Activated CD4-positive, alpha-beta T cell treated with anti-CD3 and anti-CD28 coated beads, Interleukin-2, amount 10 ng/mL, durations not matched to agents 24 days and 14 days (primary cell): ENCODE measurements at places on chromosomes 7 and 10. TPM values are rescaled to one million over a fixed set of nuclear protein-coding genes. Genes with fewer than 3 reads are reported as not detected.

The ANKRD2 gene
- not detected in 2 replicates for total RNA-seq

DNA sequence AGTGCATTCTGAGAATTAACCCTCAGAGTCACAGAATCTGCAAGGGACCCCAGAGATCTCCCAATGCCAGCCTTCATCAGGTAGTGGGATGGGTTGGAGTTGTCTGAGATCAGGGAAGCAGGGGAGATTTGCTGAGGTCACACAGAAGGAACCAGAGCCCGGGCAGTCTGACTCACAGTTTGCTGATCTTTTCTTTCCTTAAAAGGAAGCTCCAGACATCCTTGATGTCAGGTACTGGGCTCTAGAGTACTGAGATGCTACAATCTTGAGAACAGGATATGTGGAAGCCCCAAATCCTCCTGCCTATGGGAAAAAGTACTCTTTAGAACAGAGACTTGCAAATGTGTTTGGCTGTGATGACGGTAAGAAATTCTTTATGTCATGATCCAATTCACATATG is 706 bp downstream of the TBATA start:
- H3K36me3 ChIP-seq, result no peaks in the 10 kb centered on the region
- H3K4me3 ChIP-seq, result no peak overlapping the region
- H3K27ac ChIP-seq, result no peak overlapping the region
- peaks cover 16% of the 10 kb centered on the region for H3K27me3 ChIP-seq

DNA sequence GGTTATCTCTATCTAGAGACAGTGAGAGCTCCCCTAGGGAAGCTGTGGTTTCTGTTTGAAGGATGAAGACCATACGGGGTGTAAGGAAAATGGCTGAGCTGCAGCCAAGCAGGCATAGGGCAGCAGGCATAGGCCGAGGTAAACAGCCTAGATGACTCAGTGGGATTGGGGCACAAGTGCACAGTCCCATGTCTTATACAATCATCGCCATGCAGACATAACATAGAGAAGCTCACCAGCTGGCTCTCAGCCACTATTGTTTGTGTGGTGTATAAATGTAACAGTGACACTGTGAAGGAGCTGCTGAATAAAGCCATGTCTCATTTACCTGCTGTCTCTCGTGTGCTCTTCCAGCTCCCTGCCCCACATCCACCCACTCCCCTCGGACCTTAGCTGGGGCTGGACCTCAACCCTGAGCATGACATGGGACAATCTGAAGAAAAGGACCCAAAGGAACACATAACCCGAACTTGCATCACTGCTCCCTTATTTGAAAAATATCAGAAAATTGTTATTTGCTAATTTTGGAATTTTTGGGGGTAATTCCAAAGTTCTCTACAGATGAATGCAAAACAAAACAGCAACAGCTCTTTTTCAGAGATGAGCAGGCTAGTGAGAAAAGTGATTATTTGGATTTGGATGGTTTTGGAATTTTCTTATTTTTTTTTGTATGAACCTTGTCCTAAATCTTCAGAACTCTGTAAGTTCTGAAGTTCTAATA is 582.7 kb downstream of the REEP3 start:
- H3K4me3 ChIP-seq, result no peak overlapping the region
- no peak overlapping the region for H3K27ac ChIP-seq
- no peaks in the 10 kb centered on the region for H3K36me3 ChIP-seq
- DNase-seq, result no peak

DNA sequence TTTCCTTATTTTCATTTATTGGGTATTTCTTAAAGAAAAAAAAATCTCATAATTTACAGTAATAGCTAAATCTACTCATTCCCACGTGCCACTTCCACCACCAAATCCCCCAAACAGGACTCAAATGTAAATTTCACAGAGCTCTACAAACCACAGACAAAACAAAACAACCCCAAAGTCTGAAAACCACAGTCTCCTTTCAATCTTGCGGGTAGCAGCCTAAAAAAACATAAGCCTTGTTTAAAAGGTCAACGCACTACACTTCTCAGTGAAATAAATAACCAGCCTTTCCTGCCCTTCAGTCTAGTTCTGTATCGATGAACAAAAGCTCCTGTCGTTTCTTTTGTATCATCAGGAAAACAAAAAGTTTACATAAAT is 121.8 kb upstream of the AFAP1L2 start:
- peak; percentile 85 for DNase-seq
- H3K27ac ChIP-seq, result peak overlapping the region; percentile 97
- no peaks in the 10 kb centered on the region for H3K27me3 ChIP-seq
- peaks cover 59% of the 10 kb centered on the region for H3K4me1 ChIP-seq
- H3K36me3 ChIP-seq, result peaks cover 7% of the 10 kb centered on the region

- no peak overlapping the region for H3K27ac ChIP-seq
- H3K4me3 ChIP-seq, result no peak overlapping the region
- H3K4me1 ChIP-seq, result peaks cover 12% of the 10 kb centered on the region
- DNase-seq, result no peak
These were observed 58.6 kb upstream of the ARID5B start for GRCh38 chr10:61842755-61843497.

The SAMD9 gene
- 8.6 and 9.4 TPM in 2 replicates for total RNA-seq

DNA sequence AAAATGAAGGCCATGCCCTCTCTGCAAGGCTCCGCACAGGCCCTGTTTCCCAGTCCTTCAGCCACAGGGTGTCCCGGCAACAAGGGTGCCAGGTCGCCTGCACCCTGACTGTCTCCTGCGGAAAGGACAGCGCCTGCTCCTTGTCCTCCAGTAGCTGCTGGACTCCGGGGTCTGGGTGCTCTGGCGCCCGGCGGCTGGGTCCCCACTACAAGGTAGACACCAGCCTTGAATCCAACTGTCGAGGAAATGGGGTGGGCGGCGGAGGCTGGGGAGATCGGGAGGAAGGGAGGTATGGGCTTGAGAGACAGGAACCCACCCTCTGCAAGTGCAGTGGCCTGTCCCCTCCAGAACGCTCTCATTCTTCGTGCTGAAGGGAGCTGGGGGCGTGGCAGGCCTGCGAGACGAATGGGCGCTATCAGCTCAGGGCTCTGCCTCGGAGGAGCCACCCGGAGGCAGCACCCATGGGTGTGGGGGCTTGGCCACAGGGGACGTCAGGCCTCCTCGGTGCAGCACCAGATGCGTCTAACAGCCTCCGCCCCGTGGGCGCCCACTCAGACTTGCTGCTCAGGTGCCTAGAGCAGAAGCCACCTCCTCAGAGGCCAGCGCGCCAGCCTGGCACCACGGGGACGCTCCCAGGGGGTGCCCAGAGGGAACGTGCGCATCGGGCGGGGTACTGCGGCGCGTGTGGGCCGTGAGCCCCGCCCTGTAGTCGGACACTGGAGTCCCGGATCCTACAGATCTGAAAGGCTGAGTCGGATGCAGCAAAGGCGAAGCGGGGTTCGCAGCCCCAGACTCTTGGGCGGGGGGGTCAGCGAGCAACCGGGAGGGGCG is 15.6 kb downstream of the ADAM8 start:
- peaks cover 61% of the 10 kb centered on the region for H3K4me1 ChIP-seq
- peaks cover 3% of the 10 kb centered on the region for H3K27me3 ChIP-seq
- H3K27ac ChIP-seq, result peak overlapping the region; percentile 94
- H3K4me3 ChIP-seq, result peak overlapping the region; percentile 85

The TMEM236 gene
- total RNA-seq, result 0.02 and 0.05 TPM in 2 replicates

The HABP2 gene
- total RNA-seq, result not detected in 2 replicates

GRCh38 chr7:47743965-47744591 is 162.2 kb upstream of the TNS3 start:
- no peaks in the 10 kb centered on the region for H3K36me3 ChIP-seq
- no peaks in the 10 kb centered on the region for H3K27me3 ChIP-seq
- no peak overlapping the region for H3K27ac ChIP-seq
- H3K4me3 ChIP-seq, result no peak overlapping the region
- DNase-seq, result no peak

DNA sequence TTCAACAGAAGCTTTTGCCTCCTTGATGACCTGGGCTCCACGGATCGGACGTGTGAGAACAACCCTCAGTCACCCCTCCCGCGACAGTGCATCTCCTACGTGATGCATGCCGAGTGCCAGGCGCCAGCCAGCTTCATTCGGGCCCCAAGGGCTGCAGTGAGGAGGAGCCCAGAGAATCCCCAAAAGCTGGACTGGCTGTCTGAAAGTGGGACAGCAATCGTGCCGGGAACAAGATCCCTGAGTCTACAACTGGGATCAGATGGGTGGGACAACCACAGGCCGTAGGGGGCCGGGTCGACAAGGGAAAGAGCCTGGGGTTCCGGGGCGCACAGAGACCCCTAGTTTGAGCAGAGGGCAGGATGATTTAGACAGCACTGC is 27.2 kb downstream of the EBF3 start:
- no peaks in the 10 kb centered on the region for H3K27me3 ChIP-seq
- no peaks in the 10 kb centered on the region for H3K4me1 ChIP-seq
- no peak for DNase-seq
- H3K4me3 ChIP-seq, result no peak overlapping the region
- H3K36me3 ChIP-seq, result no peaks in the 10 kb centered on the region

DNA sequence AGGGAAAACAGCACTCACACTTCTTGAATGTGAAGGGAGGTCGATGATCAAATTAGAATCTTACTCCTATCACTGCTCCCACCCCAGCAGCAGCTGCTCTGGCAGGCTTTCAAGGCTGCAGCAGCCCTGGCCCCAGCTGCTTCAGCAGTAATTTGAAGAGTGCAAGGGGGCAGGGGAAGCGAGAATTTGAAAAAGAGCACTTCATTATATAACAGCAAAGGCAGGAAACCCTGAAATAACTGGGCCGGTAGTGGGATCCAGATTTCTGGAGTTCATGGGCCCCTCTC is 44.9 kb downstream of the MYPN start:
- H3K27ac ChIP-seq, result no peak overlapping the region
- peaks cover 3% of the 10 kb centered on the region for H3K4me1 ChIP-seq
- no peaks in the 10 kb centered on the region for H3K27me3 ChIP-seq
- H3K36me3 ChIP-seq, result no peaks in the 10 kb centered on the region
- H3K4me3 ChIP-seq, result no peak overlapping the region

GRCh38 chr10:117138838-117139580 is 939 bp upstream of the VAX1 start:
- H3K4me3 ChIP-seq, result no peak overlapping the region
- peaks cover 66% of the 10 kb centered on the region for H3K27me3 ChIP-seq
- H3K36me3 ChIP-seq, result peaks cover 5% of the 10 kb centered on the region
- DNase-seq, result no peak

DNA sequence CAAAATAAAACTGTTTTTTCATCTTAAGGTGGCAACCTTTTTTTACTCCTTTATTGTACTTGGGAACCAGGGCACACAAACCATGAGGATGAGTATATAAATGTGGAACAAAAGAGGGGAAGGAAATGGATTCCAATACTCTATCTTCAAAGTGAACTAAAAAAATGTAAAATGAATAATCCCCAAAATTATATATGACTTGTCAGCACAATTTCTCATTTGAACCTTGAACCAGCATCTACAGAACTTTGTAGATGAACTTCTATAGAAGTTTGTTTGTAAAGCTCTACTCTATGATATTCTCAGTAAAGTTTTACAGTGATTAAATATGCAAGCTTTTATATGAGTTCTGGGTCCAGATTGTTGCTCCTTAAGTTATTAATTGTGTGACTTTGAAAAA is 218.2 kb upstream of the ETV1 start:
- no peaks in the 10 kb centered on the region for H3K27me3 ChIP-seq
- DNase-seq, result no peak
- no peaks in the 10 kb centered on the region for H3K4me1 ChIP-seq
- H3K36me3 ChIP-seq, result no peaks in the 10 kb centered on the region
- no peak overlapping the region for H3K27ac ChIP-seq
- H3K4me3 ChIP-seq, result no peak overlapping the region

GRCh38 chr10:70323138-70323696 is 39.4 kb upstream of the NPFFR1 start:
- H3K4me1 ChIP-seq, result peaks cover 9% of the 10 kb centered on the region
- no peaks in the 10 kb centered on the region for H3K36me3 ChIP-seq
- H3K4me3 ChIP-seq, result peak overlapping the region; percentile 13
- H3K27ac ChIP-seq, result peak overlapping the region; percentile 82

DNA sequence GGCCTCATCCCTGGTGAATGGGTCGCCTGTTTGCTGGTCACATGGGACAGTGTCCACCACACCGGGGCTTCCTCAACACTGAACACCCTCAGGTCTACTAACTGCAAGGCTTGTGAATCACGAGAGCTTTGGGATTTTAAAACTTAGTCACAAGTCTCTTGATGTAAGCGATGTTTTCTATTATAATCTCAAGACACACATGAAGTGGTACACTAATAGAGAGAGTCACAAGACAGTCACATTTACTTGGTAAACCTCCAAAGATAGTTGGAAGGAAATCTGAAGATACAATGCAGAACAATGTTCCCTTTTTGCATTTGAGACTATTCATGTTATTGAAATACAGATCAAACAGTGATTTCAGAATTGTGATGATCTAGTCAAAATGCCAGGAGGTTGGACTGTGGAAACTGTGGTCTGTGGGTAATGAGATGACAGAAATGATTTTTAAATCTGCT is 233.1 kb upstream of the KLF6 start:
- DNase-seq, result no peak
- no peak overlapping the region for H3K4me3 ChIP-seq
- H3K27ac ChIP-seq, result no peak overlapping the region

GRCh38 chr10:20233423-20233822 is 417.2 kb downstream of the PLXDC2 start:
- H3K27me3 ChIP-seq, result no peaks in the 10 kb centered on the region
- no peaks in the 10 kb centered on the region for H3K4me1 ChIP-seq
- H3K4me3 ChIP-seq, result no peak overlapping the region
- no peaks in the 10 kb centered on the region for H3K36me3 ChIP-seq
- no peak overlapping the region for H3K27ac ChIP-seq

The MYOZ1 gene
- not detected in 2 replicates for total RNA-seq

- H3K4me3 ChIP-seq, result peak overlapping the region; percentile 31
- H3K27me3 ChIP-seq, result no peaks in the 10 kb centered on the region
- no peak for DNase-seq
- no peak overlapping the region for H3K27ac ChIP-seq
- peaks cover 36% of the 10 kb centered on the region for H3K4me1 ChIP-seq
These were observed 4.9 kb downstream of the CDC123 start for GRCh38 chr10:12200850-12201249.

GRCh38 chr7:155997431-155998327 is 185.4 kb upstream of the SHH start:
- H3K27me3 ChIP-seq, result peaks cover 48% of the 10 kb centered on the region
- no peak overlapping the region for H3K27ac ChIP-seq
- peak; percentile 60 for DNase-seq

GRCh38 chr7:17120756-17121155 is 177.7 kb upstream of the AHR start:
- no peak overlapping the region for H3K27ac ChIP-seq
- no peak overlapping the region for H3K4me3 ChIP-seq
- peaks cover 4% of the 10 kb centered on the region for H3K4me1 ChIP-seq
- no peak for DNase-seq
- H3K27me3 ChIP-seq, result no peaks in the 10 kb centered on the region

The ZNF503 gene
- total RNA-seq, result 0.07 and 0.09 TPM in 2 replicates

DNA sequence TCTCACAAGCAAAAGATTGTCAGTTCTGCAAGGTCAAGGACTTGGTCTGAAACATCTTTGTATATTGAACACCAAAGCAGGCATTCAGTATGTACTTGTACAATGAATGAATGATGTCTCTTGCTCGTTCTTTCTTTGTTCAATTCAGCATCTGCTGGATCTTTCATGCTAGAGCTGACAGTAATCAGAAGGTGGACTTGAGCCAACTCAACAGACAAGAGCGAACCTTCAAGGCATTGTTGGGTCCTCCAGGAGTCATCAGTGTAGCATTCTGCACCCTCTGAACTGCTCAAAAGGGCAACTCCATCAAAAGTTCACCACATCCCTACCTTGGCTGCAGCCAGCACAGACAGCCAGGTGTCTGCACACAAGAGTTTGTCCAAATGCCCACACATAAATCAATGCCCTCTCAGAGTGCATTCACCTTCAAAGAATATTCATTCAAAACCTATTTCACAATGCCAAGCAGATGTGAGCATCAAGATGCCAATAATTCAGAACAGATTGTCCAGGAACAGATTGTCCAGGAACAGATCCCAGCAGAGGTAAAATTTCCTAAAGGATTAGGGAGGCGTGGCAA is 386.7 kb downstream of the CALN1 start:
- no peaks in the 10 kb centered on the region for H3K4me1 ChIP-seq
- H3K27ac ChIP-seq, result no peak overlapping the region
- DNase-seq, result no peak
- no peaks in the 10 kb centered on the region for H3K36me3 ChIP-seq
- no peaks in the 10 kb centered on the region for H3K27me3 ChIP-seq
